ENCODE measurements at places on chromosomes 1 and 21. TPM values are rescaled to one million over a fixed set of nuclear protein-coding genes. Genes with fewer than 3 reads are reported as not detected.

DNA sequence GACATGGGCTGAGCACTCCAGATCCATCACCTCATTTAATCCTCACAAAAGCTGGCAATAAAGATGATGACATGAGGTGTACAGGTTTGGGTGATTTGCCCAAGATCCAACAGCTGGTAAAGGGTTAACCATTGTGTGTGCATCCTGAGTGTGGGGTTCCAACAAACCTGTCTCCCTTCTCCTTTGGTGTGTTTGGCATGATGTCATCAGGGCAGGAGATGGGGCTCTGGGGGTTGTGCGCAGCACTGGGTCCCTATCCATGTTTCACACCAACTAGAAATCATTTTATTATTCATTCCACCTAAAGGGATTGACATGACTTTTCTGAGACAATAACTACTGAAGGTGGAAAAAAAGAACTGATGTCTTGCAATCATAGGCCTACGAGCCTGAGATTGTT lies 452.5 kb downstream of the SIPA1L2 start:
- H3K4me3 ChIP-seq: no peak overlapping the region
- H3K36me3 ChIP-seq: no peaks in the 10 kb centered on the region
- no peaks in the 10 kb centered on the region for H3K4me1 ChIP-seq
- no peak overlapping the region for H3K27ac ChIP-seq
- no peaks in the 10 kb centered on the region for H3K27me3 ChIP-seq
- DNase-seq: no peak

- H3K4me3 ChIP-seq: no peak overlapping the region
- H3K36me3 ChIP-seq: no peaks in the 10 kb centered on the region
- H3K27me3 ChIP-seq: no peaks in the 10 kb centered on the region
- DNase-seq: no peak
- H3K4me1 ChIP-seq: no peaks in the 10 kb centered on the region
Measured at GRCh38 chr1:12204140-12204539, 25.7 kb upstream of the VPS13D start.

DNA sequence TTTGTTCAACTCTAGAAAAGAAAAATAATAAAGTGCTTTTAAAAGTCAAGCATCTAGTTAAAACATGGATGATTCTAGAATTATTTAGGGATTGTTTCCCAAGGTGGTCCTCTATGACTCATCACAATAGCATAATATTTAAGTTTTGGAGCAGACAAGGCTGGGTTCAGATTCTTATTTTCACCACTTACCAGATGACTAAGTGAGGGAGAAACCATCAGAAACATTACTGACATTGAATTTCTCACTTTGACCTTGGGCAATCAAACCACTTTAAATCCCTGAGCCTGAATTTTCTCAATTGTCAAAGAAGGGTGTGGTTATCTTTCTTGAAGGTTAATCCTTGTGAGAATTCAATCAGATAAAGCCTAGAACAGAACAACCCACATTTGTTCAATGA lies 102.5 kb upstream of the PTGFR start:
- H3K27me3 ChIP-seq: no peaks in the 10 kb centered on the region
- H3K36me3 ChIP-seq: no peaks in the 10 kb centered on the region
- H3K27ac ChIP-seq: no peak overlapping the region
- H3K4me1 ChIP-seq: no peaks in the 10 kb centered on the region
- DNase-seq: no peak

The ETV3L gene
- polyA plus RNA-seq: not detected

The KRTAP21-2 gene
- not detected for polyA plus RNA-seq

DNA sequence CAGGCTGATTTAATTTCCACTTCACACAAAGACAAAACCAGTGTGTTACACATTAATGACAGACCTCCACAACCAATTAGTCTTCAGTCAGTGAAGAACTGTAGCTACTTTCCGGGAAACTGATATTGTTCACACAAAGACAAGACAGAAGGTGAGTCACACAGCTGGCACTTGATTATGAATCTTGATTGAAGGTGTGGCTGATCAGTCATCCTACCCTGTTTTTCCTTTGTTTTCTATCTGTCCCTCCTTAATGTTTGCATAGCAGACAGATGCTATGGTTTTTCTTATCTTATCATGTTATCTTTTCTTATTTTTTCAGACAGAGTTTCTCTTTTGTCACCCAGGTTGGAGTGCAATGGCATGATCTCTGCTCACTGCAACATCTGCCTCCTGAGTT lies 185.1 kb upstream of the GREM2 start:
- no peaks in the 10 kb centered on the region for H3K4me1 ChIP-seq

DNA sequence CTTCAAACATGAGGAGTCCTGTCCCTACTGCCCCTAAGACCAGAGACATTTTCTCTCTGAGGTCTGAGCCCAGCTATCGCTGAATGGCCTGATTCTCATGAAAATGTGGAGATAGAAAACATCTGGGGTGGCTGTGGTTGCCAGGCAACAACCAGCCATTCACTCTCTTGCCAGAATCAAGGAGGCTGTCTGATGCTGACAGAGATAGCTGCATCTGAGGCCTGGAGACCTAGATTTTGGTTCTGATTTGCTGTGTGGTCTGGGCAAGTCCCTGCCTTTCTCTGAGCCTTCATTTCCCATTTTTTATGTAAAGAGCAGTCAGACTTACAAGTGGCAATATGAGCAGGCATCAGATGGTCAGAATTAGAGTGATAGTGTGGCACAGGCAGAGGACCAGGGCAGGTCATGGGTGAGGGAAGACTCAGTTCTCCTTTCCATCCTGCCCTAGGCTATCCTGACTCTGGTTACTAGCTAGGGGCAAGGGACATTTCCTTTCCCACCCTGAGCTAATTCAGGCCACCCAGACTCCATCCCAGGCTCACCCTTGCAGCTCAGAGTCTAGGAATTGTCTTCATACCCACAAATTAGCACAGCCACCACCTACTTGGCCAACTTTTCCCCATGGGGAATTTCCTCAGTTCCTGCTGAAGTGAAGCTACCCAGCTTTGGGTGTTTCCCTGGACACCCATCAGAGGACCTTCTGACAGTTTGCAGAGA lies 20.0 kb upstream of the RNF19B start:
- peak overlapping the region; percentile 34 for H3K27ac ChIP-seq
- no peaks in the 10 kb centered on the region for H3K36me3 ChIP-seq
- no peaks in the 10 kb centered on the region for H3K27me3 ChIP-seq
- no peak for DNase-seq
- H3K4me3 ChIP-seq: no peak overlapping the region

- H3K27ac ChIP-seq: no peak overlapping the region
- H3K27me3 ChIP-seq: no peaks in the 10 kb centered on the region
- no peak overlapping the region for H3K4me3 ChIP-seq
- no peaks in the 10 kb centered on the region for H3K36me3 ChIP-seq
- no peaks in the 10 kb centered on the region for H3K4me1 ChIP-seq
Measured at GRCh38 chr1:93768380-93768863, 86.8 kb upstream of the BCAR3 start.

DNA sequence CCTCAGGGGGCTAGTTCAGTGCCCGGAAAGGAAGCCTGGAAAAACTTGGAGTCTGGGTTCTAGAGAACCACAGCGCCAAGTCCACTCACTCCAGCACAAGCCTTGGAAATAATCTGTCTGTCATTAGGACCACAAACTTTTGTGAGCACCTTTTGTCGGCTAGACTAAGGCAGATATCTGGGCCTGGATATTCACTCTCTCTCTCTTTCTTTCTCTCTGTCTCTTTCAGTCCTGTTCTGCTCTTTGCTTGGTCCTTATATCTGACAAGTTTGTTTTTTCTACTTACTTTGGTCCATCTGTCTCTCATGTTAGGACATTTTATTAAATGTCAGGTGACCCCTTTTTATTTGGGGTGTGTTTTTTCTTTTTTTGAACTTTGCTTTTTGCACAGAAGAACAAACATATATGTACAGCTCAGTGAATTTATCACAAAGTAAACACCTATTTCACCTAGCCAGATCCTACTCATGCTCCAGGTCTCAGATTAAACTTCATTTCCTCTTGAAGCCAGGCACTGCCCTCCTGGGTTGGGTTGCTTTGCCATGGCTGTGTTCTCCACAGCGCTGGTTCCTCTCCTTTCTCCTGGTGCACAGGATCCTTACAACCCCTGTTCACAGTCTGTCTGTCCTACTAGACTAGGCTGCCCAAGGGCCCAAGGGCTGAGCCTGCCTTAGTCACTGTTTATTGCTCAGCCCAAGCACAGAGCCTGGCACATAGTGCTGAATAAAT lies 40.8 kb downstream of the TCEANC2 start:
- H3K27ac ChIP-seq: no peak overlapping the region
- H3K36me3 ChIP-seq: peaks cover 7% of the 10 kb centered on the region
- DNase-seq: no peak
- no peaks in the 10 kb centered on the region for H3K27me3 ChIP-seq
- no peak overlapping the region for H3K4me3 ChIP-seq
- H3K4me1 ChIP-seq: no peaks in the 10 kb centered on the region

GRCh38 chr1:111139324-111139955 lies 453 bp downstream of the DRAM2 start:
- no peaks in the 10 kb centered on the region for H3K4me1 ChIP-seq
- DNase-seq: no peak
- H3K4me3 ChIP-seq: peak overlapping the region; percentile 99
- no peaks in the 10 kb centered on the region for H3K27me3 ChIP-seq

DNA sequence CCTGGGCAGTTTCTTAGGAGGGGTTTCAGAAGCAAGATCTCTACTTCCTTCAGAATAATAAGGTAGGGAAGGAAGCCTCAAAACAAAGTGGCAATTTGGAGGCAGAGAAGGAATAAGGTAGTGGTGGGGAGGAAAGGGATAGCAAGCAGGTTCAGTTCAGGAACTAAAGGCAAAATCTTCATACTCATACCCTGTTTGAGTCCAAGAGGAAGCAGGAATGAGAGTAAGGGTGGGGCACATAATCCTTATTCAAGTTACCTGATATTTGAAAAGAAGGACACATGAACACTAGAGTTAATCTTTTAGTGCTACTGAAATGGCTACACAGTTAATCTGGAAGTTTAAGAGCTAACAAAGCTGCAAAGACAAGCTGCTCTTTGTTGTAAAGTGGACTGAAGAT lies 8.4 kb upstream of the RBM8A start:
- H3K27me3 ChIP-seq: no peaks in the 10 kb centered on the region
- DNase-seq: no peak
- H3K4me1 ChIP-seq: no peaks in the 10 kb centered on the region
- H3K4me3 ChIP-seq: no peak overlapping the region

- peaks cover 9% of the 10 kb centered on the region for H3K4me1 ChIP-seq
- no peaks in the 10 kb centered on the region for H3K36me3 ChIP-seq
- no peaks in the 10 kb centered on the region for H3K27me3 ChIP-seq
- DNase-seq: no peak
Measured at GRCh38 chr1:96475903-96476302, 245.7 kb upstream of the PTBP2 start.
